ENCODE measurements at places on chromosomes 3 and 15.

- DNase-seq = no peak
Observed at GRCh38 chr3:110261141-110261540, 810.5 kb upstream of the NECTIN3 start.

GRCh38 chr3:69251078-69251805, 128.8 kb upstream of the LMOD3 start:
- DNase-seq = no peak

- no peak for DNase-seq
Observed at GRCh38 chr3:188168648-188169047, 14.7 kb downstream of the LPP start.

- DNase-seq = no peak
Observed at GRCh38 chr15:66698318-66698961, 3.6 kb upstream of the SMAD6 start.

DNA sequence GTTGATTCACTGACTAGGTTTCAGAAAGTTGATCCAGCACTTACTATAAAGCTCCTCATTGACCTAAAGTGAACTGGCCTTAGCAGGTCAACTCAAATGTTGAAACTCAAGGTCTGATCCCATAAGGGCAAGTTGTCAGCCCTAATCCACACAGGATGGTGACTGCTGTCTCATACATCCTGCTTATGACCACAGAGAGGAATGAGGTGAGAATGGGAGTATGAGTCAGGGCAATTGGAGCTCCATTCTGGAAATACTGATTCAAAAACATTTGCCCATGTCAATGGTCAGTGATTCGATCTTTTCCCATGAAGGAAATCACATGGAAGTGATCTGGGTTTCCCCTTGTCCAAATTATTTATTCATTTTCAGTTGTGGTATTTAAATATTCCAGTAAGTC, 78.7 kb downstream of the ZNF385D start:
- no peak for DNase-seq

DNA sequence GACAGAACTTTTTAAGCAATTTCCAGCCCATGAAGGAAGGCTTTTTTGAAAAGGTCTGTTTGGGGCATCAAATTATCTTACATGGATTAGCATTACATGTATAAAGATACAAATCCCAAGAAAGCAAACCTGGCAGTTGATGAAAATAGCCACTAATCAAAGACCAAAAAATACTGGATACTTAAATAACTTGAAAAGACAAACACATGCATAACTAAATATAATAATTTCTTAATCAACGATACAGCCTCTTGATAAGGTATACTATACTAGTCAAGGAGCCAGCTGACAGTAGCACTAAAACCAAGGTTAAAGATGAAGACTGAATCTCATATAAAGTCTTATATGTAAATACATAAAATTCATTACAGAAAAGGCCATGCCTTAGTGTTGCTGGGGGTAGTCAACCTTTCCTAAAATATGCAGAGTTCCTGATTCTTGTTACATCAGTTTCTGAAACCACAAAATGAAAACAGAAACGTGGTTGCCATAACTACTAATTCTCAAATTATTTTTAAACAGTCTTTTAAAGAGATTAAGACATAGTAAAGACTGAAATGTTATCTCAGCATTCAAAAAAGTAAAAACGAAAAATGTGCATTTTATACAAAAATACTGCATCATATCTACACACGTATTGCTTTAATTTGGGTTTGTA, 2.0 kb downstream of the ANKRD28 start:
- DNase-seq = no peak

DNA sequence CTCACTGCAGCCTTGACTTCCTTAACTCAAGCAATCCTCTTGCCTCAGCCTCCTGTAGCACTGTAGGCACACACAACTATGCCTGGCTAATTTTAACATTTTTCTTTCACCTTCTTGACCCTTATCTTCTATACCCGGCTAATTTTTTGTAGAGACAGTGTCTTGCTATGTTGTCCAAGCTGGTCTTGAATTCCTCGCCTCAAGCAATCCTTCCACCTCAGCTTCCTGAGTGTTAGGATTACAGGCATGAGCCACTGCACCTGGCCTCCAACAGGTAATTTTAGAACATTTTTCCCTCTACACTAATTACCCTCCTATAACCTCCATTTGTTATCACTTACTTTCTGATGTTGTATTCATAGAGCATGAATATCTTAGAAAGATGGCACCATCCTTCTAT, 60.3 kb downstream of the SPG11 start:
- DNase-seq = no peak

- DNase-seq = no peak
Observed at GRCh38 chr3:156416846-156417558, 137.9 kb downstream of the SSR3 start.

GRCh38 chr3:192637803-192638202, 89.5 kb downstream of the FGF12 start:
- DNase-seq = no peak

- no peak for DNase-seq
Observed at GRCh38 chr3:135034291-135034768, 239.3 kb downstream of the EPHB1 start.

- no peak for DNase-seq
Observed at GRCh38 chr3:187932530-187932929, 187.3 kb upstream of the BCL6 start.

- DNase-seq = no peak
Observed at GRCh38 chr3:71962561-71963240, 177.8 kb upstream of the PROK2 start.

GRCh38 chr15:47196048-47196447, 521.3 kb upstream of the SEMA6D start:
- peak; percentile 17 for DNase-seq

- DNase-seq = no peak
Observed at GRCh38 chr3:39577541-39577940, 110.1 kb downstream of the MOBP start.

- peak; percentile 11 for DNase-seq
Observed at GRCh38 chr3:101936419-101937356, 87.4 kb downstream of the NFKBIZ start.

GRCh38 chr3:62028236-62028635, 345.1 kb downstream of the FEZF2 start:
- DNase-seq = no peak

DNA sequence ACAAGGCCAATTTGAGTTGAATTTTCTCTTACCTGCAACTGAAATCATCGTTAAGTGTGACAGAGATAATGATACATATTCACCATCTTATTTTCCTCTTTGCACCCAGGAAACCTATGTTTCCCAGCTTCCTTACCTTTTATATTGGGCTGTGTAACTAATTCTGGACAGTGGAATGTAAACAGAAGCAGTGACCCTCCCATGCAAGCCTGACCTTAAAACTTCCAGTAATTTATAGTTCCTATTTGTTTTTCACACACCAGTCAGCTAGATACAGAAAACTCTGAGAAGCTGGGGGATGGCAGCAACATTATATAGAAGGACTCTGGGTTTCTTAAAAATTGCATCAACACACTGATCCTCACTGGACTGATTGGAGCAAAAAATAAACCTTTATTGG, 4.5 kb upstream of the ZNF280D start:
- no peak for DNase-seq

DNA sequence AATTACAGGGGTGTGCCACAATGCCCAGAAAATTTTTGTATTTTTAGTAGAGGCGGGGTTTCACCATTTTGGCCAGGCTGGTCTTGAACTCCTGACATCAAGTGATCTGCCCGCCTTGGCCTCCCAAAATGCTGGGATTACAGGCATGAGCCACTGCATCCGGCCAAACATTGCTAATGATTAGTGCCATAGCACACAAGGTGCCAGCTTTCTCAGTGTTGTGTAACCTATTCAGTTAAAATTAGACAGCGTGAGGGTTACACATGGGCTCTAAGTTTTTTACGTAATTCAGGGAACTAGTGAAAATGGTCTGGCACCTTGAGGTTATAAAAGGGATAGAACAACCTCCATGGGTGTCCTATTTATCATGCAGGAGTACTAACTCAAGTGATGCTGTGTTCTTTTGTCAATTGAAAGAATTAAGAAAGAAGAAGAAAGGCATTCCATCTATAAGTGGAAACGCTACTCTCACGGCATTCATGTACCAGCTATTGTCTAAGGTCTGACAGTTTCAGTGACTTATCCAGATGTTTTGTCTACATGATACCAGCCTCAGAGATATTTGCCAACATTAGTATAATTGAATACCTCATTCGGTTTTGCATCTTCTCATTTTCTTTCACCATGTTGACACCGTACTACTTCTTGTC, 84.7 kb downstream of the EOMES start:
- DNase-seq = no peak

- no peak for DNase-seq
Observed at GRCh38 chr3:185744997-185745843, 79.6 kb downstream of the IGF2BP2 start.

Measured in GOT3 (cell line).